Stimulated activated memory B cell treated with anti-CD40 and anti-IgM and Interleukin-4, amounts not matched to agents 10 μg/mL and 1 μg/mL and 100 μg/mL, for 72 hours (primary cell): ENCODE measurements at places on chromosomes 3 and 15.

DNA sequence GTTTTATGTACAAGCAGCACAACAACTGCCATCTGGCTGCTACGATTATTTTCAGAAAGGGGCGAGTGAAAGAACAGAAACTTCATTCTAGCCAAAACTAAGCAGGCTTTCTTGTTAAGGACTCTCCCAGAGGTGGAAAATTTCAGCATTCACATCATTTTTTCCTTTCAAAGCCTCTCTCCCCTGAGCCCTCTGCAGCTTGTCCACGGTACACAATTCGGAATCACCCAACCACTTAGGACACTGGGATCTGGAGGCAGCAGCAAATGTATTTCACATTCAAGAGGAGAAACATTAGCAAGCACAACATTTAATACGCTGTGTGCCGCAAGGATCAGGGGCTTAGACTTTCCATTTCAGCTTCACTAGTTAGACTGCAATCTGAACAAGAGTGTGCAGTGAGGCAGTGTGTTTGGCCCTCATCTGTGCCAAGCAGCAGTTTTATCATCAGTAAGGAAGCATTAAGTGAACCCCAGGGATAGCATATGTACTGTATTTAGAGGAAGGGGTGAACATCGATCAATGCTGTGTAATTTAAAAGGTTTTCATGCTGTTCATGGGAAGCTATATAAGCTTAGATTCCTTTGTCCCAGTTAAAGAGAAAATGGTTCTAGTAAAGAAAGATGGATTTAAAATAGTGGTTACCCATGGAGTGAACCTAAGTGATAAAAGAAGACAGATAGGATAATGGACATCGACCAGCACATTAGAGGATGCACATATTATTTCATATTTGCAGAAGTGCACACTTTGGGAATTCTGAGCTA lies 504.9 kb downstream of the TBL1XR1 start:
- ATAC-seq: no peak

GRCh38 chr3:132509506-132509905 lies 87.6 kb upstream of the ACKR4 start:
- no peak for ATAC-seq

- ATAC-seq: no peak
These were observed 648.9 kb upstream of the GBE1 start for GRCh38 chr3:82410366-82410765.

- ATAC-seq: no peak
These were observed 1.0 kb downstream of the RASL12 start for GRCh38 chr15:65066635-65067316.

GRCh38 chr3:54793171-54793570 lies 134.7 kb downstream of the LRTM1 start:
- ATAC-seq: no peak

DNA sequence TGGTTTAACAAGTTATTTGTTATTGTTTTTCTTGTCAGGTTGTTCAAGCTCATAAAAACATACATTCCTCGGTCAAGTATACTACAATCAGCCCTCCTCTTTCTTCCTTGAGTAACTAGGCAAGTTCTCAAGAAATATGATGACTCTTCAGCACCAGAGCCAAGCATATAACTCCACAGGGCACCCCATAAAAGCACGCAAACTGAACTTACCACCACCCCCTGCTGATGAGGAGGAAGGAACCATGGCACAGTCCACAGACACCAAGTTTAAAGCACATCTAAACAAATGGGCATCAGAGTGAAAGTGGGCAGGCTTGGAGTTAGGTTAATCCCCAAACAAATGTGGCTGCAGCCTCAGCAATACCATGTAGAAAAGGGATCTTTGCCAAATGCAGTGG lies 5.3 kb downstream of the IP6K2 start:
- ATAC-seq: no peak

DNA sequence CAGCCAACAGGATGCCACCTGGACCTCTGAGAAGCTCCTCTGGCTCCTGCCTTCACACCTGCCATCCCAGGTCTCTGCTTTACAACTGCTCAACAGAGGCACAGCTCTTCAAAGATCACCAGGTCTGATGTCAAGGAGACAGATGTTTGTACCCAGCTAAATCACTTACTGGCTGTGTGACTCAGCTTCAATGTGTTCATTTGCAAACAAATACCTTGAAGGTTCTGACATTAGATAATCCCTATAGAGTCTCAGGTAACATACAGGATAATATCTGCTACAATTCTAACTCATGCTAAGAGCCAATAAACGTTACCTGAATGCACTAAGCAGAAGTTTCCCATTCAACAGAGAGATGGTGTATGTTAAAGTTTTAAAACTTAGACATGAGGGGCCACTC lies 163.4 kb upstream of the IGF1R start:
- ATAC-seq: no peak

GRCh38 chr3:179098388-179099077 lies 26.9 kb upstream of the ZMAT3 start:
- no peak for ATAC-seq

- ATAC-seq: peak; percentile 61
These were observed 105.4 kb upstream of the CCDC54 start for GRCh38 chr3:107271787-107272387.

GRCh38 chr3:126344380-126345041 lies 12.7 kb downstream of the KLF15 start:
- no peak for ATAC-seq

DNA sequence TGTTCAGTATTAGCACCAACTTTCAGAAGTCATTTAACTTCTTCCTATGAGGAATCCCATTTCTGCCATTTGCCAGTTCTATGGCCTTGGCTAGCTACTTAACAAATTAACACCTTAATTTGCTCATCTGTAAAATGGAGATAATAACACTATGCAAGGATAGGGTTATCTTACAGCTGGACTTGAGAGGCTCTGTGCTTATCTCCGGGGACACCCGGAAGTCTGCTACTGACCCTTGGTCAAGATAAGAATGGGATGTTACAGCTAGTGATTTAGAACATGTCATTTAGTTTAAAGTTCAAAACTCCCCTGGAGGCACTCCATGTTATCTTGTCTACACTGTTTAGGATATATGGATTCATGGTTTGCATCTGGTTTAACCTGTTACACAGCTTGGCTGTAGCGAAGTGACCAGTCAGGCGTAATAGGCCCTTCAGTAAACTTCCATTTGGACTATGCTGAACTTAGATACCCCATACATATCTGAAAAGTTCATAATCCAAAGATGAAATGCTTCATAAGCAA lies 156.0 kb upstream of the CD96 start:
- ATAC-seq: no peak

GRCh38 chr3:158991146-158991705 lies 189.4 kb downstream of the MFSD1 start:
- ATAC-seq: no peak

GRCh38 chr3:170178651-170179050 lies 2.9 kb downstream of the PHC3 start:
- ATAC-seq: no peak

- ATAC-seq: no peak
These were observed 68.4 kb upstream of the MCTP2 start for GRCh38 chr15:94162939-94163338.

GRCh38 chr15:25894371-25894902 lies 31.3 kb upstream of the ATP10A start:
- no peak for ATAC-seq

DNA sequence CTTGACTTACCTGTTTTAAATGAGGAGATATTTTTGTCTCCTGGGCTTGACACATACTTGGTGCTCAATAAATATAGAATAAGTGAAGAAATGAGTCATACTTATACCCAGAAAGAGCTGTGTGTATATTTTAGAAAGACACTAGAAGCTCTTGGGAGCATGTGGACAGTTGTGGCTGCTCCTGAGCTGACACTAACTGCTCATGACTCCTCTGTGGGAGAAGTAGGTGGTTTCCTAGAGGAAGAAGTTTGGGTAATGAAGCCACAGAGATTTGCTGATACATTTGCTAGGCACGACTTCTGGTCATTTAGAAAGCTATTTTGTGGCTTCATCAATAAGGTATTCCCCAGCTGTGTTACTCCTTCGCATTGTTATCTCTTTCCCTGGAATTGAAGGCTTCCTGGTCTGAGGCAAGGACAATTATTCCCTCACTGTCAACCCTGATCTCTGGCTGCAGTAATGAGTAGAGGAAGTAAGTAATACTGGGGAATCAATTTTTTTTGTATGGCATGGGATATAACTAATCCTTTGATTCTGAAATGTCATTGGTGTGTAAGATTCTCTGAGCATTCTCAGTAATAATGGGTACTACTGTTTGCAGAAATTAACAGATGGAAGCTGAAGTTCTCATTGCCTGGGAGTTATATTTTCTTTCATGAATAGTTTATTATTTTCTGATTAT lies 79.6 kb upstream of the DCBLD2 start:
- peak; percentile 63 for ATAC-seq

DNA sequence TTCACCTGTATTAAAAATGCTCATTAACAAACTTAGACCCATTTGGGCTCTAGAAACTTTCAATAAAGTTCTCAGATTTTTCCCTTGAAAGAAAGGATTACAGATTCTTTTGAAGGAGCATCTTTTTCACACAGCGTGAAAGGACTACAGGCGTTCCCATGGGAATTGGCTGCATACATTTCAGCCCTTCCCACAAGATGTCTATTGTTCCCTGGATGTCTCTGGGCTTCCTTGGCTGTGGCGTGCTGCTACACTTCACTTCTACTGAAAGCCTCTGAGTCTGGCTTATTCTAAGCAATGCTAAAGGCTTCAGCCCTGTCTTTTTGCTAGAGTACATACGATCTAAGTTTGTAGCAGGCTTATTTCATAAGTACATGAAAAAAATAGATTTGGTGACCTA lies 1.4 kb downstream of the VEPH1 start:
- no peak for ATAC-seq

GRCh38 chr3:62662677-62663076 lies 212.5 kb downstream of the CADPS start:
- no peak for ATAC-seq

GRCh38 chr15:89664441-89665350 lies 9.4 kb upstream of the KIF7 start:
- ATAC-seq: no peak

DNA sequence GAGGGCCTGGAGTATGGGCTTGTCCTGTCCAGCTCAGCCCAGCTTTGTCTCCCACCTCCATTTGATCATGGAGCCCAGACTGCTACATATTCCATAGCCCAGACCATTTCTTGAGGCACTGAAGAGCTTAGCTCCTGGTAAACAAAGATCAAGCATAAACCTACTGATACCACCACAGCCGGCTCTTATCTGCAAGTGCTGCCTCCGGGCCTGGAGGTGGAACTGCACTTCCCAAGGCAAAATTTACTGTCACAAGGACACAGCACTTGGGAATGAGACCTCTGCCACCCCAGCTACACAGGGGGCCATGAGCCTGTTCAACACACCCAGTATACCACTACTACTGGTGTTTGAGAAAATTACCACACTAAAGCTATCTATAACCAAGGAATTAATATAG lies 53.7 kb upstream of the PLSCR5 start:
- no peak for ATAC-seq

- ATAC-seq: no peak
These were observed 312.8 kb upstream of the CHRM5 start for GRCh38 chr15:33655488-33655887.

- no peak for ATAC-seq
These were observed 351.6 kb downstream of the NSUN3 start for GRCh38 chr3:94414418-94414817.

DNA sequence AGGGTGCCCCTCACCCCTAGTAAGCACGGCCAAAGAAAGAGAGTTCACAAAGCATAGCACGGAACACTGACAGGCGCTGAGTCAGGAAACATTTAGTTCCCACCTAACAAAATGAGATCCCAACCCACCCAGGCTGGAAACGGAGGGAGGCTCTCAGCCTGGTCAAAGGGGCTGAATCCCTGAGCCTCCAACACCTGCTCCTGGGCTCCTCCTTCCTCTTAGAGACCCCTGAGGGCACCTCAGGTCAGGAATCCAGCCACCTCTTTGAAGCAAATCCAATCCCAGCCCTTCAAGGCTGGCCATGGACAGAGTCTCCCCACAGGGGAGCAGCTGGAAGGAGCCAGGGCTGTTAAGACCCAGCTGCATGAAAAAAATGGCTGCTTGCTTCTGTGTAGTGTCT lies 154.4 kb upstream of the HES1 start:
- no peak for ATAC-seq

GRCh38 chr3:48241796-48242455 lies 1.0 kb downstream of the ZNF589 start:
- no peak for ATAC-seq

- ATAC-seq: no peak
These were observed 18.3 kb downstream of the TMED3 start for GRCh38 chr15:79329171-79329611.

GRCh38 chr15:96733721-96734120 lies 403.2 kb downstream of the NR2F2 start:
- no peak for ATAC-seq

- no peak for ATAC-seq
These were observed at the start of gene GRM7 for GRCh38 chr3:6860954-6861624. TSS of gene GRM7 (plus strand) at chr3:6861115.

DNA sequence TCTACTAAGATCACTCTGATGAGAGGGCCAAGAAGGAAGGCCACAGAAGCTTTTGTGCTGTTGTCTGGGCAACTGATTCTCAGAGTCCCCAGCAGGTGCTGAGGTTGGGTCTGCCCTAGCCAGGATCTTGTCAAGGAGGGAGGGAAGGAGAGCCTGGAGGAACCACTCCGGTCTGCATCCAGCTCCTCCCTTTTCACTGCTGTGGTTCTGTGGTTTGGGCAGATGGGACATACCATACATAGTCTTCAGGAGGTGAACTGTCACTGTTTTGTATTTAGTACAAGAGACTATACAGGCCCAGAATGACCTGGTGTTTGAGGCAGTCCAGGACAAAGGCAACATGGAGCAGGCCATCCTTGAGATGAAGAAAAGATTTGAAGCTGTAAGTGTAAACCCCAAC lies 21.9 kb downstream of the C3orf62 start:
- ATAC-seq: no peak

DNA sequence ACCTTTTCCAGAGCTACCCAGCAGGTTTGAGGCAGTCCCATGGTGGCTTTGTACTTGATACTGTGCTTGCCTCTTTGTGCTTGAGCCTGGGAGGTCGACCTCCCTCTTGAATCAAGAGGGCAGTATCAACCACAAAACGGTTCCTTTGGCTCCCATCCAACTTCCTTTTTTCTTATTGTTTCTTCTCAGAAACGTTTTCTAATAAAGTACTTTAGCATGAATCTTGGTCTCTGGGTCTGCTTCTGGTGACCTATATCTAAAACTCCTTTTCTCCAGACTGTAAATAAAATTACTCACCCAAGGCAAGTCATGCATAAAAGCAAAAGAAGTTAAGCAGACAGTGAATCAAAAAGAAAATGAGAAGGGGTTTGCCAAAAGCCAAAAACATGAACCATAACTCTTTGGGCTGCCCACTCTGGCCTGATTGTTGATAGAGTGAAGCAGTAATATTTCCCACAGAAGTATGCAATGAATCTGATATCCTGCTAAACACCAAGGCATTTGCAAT lies 112.2 kb upstream of the SLC4A7 start:
- ATAC-seq: peak; percentile 91
